ENCODE measurements at places on chromosomes 2 and 18. TPM values are rescaled to one million over a fixed set of nuclear protein-coding genes. Genes with fewer than 3 reads are reported as not detected.

DNA sequence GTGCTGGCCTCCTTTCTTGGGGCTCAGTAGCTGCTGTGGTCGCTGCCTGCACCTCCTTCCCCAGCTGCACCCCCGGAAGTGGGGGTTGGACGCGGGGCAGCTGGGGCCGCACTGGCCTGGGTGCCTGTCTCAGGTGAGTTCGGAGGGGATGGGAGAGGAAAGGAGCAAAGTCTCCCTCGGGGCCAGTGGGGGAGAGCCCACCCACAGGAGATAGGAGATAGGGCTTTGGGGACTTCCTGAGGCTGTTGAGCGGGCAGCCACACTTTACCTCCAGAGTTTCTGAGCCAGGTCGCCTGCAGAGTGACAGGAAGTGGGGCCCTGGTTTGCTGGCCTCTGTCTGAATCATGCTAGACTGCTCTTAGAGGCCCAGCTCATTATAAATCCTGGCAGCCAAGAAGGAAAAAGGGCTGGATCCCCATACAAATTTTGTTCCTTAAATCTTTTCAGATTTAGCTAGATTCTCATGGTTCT, 8.1 kb downstream of the MBP start:
- DNase-seq = peak; percentile 27

- no peak for DNase-seq
These were observed 26.9 kb downstream of the GAREM1 start for GRCh38 chr18:32443706-32444215.

DNA sequence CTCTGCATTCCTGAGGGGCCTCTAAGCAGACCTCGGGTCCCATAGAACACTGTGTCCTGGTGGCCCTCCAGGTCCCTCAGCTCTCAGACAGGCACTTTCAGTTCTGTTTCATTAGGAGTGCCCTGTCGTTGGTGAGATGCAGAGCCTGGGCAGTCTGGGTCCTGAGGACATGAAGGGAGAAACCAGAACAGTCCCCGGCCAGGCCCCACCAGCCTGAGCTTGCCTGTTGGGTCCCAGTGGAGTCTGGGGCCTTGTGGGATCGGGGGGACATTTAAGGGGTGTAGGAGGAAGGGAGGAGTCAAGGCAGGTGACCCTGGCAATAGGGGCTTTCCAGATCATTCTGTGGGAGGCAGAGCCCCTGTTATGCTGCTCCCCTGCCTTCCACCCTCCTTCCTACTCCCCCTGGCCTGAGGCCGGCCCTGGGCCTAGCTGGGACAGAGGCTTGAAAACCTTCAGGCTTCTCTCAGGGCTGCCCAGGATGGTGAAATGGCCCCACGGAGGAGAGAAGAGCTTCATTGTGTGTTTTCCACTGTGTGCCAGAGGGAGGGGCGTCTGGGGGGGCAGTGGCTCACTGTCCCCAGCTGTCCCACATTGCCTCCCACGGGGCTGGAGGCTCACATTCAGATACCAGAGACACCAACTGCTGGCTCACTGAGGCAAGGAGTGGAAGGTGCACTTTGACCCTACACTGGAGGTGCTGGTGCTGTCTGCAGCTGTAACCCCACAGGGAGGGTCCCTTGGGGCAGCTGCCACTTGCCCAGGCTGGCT, 26.6 kb upstream of the CATIP start:
- no peak for DNase-seq

DNA sequence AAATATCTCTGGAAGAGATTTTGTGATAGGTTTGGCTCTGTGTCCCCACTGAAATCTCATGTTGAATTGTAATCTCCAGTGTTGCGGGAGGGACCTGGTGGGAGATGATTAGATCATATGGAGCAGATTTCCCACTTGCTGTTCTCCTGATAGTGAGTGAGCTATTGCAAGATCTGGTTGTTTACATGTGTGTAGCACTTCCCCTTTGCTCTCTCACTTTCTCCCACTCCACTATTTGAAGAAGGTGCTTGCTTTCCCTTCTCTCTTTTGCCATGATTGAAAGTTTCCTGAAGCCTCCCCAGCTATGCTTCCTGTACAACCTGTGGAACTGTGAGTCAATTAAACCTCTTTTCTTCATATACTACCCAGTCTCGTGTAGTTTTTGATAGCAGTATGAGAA, 97.0 kb upstream of the FN1 start:
- no peak for DNase-seq

- DNase-seq = no peak
These were observed 259.1 kb downstream of the PRKCE start for GRCh38 chr2:45910473-45911060.

DNA sequence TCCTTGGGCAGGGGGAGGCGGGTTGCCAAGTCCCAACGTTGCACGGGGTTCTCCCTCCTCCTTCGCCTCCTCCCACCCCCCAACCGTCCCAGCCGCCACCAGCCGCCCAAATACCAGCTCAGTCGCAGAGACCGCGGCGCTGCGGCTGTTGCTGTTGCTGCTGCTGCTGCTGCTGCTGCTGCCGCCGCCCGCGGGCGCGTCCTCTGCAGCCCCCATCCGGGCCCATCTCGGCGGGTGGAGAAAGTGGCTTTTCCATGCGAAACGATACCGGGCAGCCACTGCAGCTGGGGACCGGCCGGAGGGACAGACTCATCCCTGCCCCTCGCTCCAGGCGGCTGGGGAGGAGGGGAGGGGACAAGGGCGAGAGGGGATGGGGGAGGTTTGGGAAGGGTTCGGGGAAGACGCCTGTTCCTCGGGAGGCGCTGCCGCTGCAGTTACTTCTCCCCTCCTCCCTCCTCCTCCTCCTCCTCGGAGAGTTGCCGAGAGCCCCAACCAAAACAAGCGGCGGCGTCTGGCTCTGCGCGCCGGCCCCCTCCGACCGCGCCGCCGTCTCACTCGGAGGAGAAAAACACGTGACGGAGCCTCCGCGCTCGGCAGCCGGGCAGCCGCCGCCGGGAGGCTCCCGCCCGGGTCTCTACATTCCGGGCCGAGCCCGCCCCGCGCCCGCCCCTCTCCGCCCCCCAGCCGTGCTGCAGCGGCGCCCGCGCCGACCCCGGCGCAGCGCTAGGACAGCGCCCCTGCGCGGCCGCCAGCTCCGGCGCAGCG, at the start of gene IRS1:
Gene IRS1, minus strand, starts transcription at position 610 of the 765 bp plus-strand sequence. CDS start 1,082 bp downstream, outside the sequence.
- peak; percentile 80 for DNase-seq

DNA sequence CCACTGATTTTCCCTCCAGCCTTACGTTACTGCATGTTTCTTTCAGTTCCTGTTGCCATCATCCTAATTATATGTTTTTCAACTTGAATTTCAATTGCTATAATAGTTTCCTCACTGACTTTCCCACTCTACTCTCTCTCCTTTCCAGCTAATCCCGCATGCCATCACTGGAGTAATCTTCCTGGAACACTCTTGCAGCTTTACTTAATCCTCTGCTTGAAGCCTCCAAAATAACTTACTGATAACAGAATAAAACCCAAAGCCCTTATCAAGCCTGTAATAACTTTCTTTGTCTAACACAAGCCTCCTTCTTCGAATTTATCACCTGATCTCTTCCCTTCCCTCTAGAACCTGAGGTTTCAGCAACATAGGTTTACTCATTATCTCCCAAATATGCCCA, 237.3 kb downstream of the LTBP1 start:
- DNase-seq = no peak

The MYOM1 gene
- not detected for total RNA-seq

The NGEF gene
- 3.3 TPM for total RNA-seq
